ENCODE measurements at places on chromosomes 1 and 21. TPM values are rescaled to one million over a fixed set of nuclear protein-coding genes. Genes with fewer than 3 reads are reported as not detected.

DNA sequence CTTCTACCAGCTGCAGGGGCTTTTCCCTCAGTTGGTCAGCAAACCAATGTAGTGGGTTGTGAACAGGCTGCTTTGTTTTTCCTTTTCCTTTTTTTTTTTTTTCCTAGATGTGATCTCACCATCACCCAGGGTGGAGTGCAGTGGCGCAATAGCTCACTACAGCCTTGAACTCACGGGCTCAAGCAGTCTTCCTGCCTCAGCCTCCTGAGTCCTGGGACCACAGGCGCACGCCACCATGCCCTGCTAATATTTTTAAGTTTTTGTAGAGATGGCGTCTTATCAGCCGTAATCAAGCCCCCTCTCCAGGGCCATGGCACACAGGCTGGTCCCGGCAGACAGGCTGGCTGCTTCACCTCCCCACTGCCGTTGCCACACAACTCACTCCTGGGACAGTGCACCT lies 3.4 kb upstream of the TRIM11 start:
- DNase-seq, result no peak

DNA sequence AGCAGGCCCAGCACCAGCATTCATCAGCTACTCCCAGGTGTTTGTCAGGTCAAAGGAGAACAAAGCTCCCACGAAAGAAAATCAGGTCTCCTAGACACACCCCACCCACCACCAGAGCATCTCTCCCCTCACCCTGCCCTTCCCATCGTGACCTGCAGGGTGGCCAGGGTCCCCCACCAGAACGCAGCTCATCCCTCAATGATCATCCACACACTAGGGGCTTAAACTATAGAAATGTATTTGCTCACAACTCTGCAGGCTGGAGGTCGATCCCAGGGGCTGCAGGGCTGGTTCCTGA lies 97.4 kb downstream of the RIPK4 start:
- DNase-seq, result no peak

DNA sequence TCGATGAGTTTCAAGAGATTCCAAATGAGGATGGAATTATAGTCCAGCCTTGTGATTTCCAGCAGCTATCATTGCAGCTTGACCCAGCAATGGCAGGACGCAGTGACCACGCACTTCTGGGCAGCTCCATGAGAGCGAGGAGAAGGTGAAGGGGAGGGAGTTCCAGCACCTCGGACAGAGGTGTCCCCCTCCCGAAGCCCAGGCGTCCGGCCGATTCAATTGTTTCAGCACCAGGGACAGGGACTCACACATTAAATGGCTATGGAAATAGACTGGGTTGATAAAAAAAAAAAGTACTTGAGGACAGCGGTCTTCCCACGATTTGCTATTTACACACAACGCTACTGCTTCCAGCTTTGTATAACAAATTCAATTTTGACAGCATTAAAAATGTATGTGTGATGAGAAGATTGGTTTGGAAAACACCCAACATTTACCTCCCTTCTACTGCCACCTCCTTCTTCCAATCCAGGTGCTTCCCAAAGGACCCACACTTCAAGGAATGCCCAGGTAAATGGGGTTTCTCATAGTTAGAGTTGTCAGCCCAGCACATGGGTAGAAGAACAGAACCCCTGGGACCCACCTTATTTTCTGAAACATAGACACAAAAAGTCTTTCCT lies 71.8 kb downstream of the DISP3 start:
- DNase-seq, result peak; percentile 97

DNA sequence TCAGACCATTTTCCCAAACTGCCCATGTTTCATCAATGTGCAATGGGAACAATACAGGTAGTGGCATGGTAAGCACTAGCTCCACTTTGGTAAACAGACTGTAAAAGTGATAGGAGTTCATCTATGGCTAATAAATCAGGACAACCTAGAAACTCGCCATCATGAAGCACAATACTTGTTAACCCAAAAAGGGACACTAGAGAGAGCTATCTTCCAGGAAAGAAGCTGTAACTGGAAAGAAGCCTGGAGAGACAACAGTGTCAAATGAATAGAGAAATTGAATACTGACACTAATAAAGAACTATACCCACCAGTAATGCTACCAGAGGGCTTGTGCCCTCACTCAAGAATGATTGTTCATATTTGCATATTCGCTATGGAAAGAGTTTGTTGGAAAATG lies 164.7 kb upstream of the RGS18 start:
- DNase-seq, result no peak

DNA sequence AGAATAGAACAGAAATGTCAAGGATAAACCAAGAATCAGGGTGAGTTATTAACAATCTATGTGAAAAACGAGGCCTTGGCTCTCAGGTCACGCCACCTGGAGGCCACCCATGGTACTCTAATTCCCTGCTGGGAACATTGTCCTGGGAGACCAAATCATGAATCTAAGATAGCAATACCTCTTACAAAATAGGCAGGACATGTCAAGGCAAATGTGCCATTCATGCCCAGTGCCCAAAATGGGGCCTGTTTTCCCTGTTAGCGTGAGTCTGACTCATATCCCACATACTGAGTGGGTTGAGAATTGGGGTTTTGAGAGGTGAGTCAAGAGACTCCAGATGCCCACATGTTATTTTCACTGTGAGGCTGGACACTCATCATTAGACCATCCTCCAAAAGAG lies 380.8 kb downstream of the HHIPL2 start:
- DNase-seq, result peak; percentile 8

DNA sequence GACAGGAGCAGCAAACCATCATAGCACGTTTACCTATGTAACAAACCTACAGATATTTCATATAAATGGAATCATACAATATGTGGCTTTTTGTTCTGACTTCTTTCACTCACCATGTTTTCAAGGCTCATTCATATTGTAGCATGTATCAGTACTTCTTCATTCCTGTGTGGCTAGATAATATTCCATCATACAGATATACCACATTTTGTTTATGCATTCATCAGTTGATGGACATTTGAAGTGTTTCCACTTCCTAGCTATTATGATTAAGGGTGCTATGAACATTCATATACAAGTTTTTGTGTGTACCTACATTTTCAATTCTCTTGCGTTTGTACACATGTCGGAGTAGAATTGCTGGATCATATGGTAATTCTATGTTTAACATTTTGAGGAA lies 90.1 kb downstream of the CDC42BPA start:
- no peak for DNase-seq

DNA sequence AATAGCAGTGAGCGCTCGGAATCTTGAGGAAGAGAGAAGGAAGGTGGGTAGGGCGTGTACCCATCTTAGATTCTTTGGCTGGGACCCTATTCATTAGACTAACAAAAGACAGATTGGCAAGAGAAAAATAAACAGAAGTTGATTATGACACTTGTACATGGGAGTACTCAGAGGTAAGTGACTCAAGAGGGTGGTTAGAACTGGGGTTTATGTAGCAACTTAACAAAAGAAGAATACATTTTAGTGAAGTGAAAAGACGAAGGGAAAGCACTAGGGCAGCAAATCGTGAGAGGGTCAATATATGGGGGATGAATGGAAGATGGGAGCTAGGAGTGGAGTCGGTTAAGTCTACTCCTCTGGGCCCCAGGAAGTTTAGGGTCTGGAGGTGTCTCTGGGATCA lies 25.8 kb upstream of the RCC2 start:
- no peak for DNase-seq

- DNase-seq, result peak; percentile 98
These were observed at the start of gene RAD54L for GRCh38 chr1:46247436-46248121. Gene RAD54L (plus strand): TSS chr1:46247763. CDS start chr1:46248406, 643 bp downstream.

GRCh38 chr1:228096416-228097332 lies 6.5 kb downstream of the C1orf35 start:
- no peak for DNase-seq

GRCh38 chr1:241323514-241324195 lies 33.4 kb downstream of the RGS7 start:
- DNase-seq, result peak; percentile 68

DNA sequence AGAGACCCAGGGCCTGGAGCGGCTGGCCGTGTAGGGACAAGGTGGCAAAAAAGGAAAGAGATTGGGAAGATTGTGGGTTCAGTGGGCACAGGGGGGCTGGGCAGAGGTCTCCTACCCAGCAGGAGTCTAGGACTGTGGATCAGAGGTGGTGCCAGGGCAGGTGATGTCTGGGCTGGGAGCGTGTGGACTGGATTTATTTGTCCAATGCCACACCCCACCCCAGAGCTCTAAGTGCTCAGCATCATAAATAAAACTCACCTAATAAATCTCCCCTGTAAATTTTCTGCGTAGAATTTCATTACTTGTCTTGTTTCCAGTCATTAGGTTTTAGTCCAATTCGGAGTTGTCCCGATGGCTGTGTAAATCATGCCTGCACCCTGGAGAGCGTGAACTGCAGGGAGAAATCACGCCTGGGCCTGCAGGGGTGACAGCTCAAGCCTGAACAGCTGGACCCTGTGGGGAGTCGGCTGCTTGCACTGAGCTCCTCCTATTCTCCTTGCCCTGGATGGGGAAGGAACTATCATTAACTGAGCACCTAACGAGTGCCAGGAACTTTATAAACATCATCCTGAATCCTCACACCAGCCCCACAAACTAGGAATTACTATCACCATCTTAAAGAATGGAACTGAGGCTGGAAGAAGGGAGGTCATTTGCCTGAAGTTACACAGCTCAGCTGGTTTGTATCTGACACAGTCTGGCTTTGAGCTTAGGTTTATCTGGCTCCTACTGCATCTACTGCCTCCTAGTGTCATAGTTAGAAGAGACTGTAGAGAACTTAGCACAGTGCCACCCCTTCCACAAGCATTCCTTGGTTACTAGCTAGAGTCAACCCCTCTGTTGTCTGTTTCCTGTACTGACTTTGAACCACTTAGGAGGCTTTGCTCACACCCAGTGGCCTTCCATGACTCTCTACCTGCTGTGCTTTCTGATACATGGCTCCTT lies 25.0 kb upstream of the POU3F1 start:
- DNase-seq, result no peak

DNA sequence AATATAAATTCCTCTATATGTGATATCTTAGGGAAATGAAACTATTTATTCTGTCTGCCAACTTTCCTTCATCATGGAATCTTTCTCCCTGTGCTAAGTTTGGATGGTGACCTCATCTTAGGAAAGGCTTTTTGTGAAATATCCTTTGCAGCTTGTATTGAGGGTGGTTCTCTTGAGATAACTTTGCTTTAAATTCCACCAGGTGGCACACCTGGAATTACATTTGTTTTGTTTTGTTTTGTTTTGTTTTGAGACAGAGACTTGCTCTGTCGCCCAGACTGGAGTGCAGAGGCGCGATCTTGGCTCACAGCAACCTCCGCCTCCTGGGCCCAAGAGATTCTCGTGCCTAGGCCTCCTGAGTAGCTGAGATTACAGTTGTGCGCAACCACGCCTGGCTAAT lies 7.6 kb upstream of the CD1A start:
- no peak for DNase-seq

DNA sequence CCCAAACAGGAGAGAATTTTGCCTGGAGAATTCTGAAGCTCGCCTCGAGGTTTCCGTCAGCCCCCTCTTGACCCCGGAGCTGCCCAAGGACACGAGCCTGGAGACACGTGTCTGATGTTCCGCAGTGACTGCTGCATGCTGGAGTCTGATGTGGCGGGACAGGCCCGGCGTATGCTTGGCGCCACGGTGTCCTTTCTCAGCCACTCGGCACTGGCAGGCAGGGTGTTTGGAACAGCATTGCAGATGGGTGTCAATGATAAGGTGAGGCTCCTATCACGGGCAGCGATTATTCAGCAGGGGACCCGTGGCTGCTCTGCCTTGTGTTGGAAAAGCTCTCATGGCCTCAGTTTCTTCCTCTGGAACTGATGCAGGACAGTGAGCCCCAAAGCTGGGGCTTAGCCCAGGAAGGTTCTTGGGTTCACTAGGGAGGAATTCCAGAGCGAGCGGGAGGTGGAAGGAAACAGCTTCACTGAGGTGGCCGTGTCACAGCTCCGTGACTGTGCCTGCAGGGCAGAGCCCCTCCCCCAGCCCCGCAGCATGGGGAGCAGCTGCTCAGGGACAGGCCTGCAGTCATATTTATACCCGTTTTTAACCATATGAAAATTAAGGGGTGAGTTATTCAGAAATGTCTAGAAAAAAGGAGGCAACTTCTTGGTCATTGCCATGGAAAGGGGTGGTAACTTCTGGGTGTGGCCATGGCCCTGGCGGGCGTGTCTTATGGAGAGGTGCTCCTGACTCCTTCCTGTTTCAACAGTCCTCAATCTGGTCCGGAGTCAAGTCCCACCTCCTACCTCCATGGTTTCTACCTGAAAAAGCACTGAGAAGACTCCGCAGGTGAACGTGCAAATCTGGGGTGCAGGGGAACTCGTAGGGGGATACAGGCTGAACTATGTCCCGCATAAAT lies 123.4 kb downstream of the SIK1 start:
- DNase-seq, result no peak

- DNase-seq, result no peak
These were observed 158.2 kb downstream of the PBX1 start for GRCh38 chr1:164716992-164717703.

DNA sequence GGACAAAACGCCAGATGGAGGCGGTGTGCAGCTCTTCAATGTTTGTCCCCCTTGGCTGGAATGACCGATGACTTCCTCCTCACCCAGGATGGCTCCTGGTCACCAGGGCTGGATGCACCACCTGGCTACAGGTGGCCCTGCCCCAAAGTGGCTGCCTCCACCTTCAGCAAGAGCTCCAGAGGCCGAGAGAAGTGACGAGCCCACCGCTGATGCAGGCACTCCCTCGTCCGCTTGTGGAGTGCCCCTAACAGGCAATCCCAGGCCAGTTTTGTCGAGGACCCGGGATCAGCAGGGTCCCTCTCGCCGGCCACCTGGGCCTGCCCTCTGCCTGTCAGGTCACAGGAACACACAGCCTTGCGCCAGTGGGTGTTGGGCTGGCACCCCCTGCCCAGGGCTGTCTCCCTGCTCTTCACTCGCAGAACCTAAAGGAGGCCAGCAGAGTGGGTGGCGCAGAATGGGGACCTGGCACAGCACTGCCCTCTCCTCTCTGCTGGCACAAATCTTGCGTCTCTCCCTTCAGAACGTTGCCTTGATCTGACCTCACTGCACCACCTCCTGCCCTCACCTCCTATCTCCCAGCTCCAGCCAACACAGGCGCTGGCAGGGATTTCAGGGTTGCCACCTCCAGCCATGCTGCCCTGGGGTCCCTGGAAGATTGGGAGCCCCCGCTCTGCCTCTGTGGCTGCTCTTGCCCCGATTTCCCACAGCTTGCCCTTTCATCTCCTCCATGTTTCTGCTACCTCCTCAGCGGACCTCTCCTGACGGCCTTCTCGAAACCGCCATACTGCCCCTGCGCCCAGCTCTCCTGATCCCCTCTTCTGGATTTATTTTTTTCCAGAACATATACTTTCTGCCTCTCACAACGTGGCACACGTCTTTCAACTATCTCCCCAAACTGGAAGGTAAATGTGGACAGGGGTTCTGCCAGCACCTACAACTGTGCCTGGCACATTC lies 38.6 kb downstream of the SLC45A1 start:
- DNase-seq, result no peak

Gene MYBPH
- polyA plus RNA-seq, result 0.18 TPM

Gene CORT
- 2.6 TPM for polyA plus RNA-seq

Gene ELAPOR1
- polyA plus RNA-seq, result 1.6 TPM

Gene FCGR2B
- 0.65 TPM for polyA plus RNA-seq

Gene CSF3R
- polyA plus RNA-seq, result 5.2 TPM

All from left kidney (tissue), 8 donors.